ENCODE measurements at places on chromosomes 16 and 17. TPM values are rescaled to one million over a fixed set of nuclear protein-coding genes. Genes with fewer than 3 reads are reported as not detected.

Gene NPIPA3
- total RNA-seq = not detected

GRCh38 chr17:74951065-74951464, 15.4 kb downstream of the OTOP3 start:
- no peaks in the 10 kb centered on the region for H3K36me3 ChIP-seq
- no peaks in the 10 kb centered on the region for H3K27me3 ChIP-seq
- no peak overlapping the region for H3K27ac ChIP-seq
- no peaks in the 10 kb centered on the region for H3K4me1 ChIP-seq
- DNase-seq = no peak

Gene PIK3R5
- not detected for total RNA-seq

Gene HS3ST3B1
- not detected for total RNA-seq

DNA sequence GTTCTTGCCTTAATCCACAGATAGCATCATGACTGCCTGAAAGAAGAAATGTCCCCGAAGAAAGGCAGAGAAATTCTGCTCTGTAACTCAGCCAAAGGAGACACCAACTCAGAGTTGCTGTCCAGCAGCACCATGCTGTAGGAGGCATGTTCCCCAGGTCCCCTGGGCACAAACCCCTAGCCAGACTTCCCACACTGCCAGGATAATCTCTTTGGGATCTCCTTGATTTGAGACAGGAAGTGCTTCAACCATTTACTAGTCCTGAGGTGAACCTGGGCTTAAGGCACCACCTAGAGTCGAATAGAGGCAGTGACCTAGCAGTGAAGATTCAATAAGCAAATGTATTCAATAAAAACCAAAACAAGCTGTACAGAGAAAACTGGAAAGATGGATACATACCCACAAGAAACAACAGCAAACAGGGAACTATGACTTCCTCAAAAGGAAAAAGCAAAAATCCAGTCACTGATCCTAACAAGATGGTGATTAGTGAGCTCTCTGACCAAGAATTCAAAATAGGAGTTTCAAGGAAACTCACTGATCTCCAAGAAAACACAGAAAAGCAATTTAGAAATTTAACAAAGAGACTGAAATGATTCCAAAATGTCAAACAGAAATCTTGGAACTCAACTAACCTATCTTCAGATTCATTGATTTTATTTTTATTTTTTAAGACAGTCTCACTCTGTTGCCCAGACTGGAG, 5.7 kb downstream of the OR4D2 start:
- H3K27ac ChIP-seq = no peak overlapping the region
- H3K4me1 ChIP-seq = no peaks in the 10 kb centered on the region
- H3K27me3 ChIP-seq = no peaks in the 10 kb centered on the region
- no peak overlapping the region for H3K4me3 ChIP-seq
- DNase-seq = peak; percentile 76
- no peaks in the 10 kb centered on the region for H3K36me3 ChIP-seq
